ENCODE measurements at places on chromosomes 13 and 19.

- no peak for DNase-seq
Measured at GRCh38 chr13:62551588-62551987, 1135.9 kb upstream of the PCDH20 start.

DNA sequence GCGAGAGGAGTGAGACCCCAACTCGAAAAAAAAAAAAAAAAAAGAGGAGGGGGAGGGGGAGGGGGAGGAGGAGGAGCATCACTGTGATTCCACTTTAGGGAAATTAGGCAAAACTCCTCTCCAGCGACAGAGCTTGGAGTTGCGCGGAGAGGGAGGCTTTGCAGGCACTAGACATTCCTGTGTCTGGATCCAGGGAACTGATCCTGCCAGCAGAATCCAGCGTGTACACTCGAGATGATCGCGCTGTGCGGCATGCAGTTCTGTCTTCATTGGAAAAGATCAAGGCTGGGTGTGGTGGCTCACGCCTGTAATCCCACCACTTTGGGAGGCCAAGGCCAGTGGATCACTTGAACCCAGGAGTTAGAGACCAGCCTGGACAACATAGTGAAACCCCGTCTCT lies 29.6 kb upstream of the KLF2 start:
- no peak for DNase-seq

DNA sequence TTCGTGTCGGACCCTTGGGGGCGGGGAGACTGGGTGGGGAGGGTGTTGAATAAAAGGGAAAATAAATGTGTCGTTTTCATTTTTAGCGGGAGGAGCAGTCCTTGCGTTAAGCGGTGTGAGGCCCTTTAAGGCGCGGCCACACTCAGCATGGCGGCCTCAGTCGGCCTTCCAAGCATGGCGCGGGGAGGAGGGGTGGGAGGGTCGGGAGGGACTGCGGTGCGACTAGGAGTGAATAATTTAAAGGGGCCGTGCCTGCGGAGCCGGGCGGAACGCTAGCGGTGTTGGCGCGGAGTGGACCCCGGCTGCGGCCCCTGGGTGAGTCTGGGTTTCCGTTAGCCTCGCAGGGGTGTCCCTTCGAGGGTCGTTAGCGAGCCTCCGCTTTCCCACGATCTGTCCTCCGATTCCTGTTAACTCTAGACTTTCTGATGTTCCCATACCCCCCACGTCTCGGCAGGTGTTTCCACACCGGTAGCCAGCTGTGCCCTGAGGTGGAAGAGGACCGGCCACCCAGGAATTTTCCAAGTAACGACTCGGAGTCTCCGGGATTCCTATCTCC lies 1.5 kb upstream of the PNPLA6 start:
- peak; percentile 95 for DNase-seq

DNA sequence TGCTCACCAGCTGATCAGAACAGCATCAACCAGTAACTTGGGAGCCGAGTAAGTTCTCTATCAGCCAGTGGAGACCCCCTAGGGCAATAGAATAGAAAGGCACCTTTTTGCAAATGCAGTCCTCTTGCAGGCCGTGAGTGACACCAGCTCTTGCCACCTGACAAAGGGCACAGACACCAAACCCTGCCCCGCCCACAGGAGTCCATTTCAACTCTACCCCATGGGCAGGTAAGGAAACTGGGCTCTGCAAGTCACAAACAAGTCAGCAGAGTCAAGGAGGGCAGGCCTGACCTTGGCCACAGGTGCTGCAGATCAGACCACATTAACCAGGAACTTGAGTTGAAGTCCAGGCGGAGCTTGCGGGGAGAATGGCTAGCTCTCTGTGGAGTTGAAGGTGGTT lies 77.4 kb upstream of the SPATA13 start:
- no peak for DNase-seq

DNA sequence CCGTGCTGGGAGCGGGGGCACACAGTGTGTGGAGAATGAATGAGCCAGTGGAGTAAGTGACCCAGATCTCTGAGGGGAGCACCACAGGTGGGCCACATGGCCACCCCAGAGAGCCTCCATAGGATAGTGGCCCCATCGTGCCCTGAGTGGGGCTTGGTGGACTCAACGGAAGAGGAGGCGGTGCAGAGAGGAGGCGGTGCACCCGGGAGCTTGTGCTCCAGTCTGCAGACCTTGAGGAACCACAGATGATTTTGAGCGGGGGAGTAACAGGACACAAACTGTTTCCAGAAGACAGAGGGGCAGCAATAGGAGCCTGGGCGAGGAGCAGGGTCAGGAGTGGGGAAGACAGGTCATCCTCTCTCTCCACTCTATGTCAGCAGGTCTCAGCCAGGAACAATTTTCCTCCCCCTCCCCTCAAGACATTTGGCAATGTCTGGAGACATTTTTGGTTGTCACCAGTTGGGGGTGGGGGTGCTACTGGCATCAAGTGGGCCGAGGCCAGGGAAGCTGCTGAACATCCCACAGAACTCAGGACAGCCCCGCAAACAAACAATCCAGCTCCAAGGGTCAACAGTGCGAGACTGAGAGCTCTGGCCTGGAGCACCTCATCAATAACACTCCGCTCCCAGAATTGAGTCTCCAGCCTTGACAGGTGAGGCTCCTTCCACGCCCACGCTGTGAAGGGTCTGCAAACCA lies 182.2 kb downstream of the USP12 start:
- DNase-seq, result no peak

Data from cerebellar cortex (tissue), 1 donor.